Activated CD8-positive, alpha-beta memory T cell treated with anti-CD3 and anti-CD28 coated beads for 24 hours (primary cell): ENCODE measurements at places on chromosomes 16 and 17.

DNA sequence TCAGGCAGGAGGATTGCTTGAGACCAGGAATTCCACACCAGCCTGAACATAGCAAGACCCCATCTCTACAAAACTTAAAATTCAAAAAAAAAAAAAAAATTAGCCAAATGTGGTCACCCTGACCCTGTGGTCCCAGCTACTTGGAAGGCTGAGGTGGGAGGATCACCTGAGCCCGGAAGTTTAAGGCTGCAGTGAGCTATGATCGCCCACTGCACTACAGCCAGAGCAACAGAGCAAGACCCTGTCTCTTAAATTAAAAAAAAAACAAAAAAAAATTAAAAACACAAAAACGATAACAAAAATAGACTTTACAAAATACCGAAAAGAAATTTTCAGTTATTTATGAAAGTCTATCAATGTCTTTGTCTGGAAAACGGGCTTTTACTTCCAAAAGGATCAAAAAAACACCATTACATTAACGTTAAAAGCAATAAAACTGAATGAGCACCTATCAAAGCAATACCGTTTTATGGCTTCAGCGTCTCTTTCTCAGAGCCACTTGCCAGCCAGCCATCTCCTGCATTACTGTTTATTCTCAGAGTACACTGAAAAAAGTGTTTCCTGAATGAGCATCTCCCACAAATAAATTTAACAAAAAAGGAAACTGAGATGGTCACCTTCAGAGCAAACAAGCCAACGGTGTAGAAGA lies 6.1 kb downstream of the USP7 start:
- DNase-seq = no peak

GRCh38 chr16:27181019-27181790 lies 22.1 kb upstream of the KDM8 start:
- DNase-seq = no peak

DNA sequence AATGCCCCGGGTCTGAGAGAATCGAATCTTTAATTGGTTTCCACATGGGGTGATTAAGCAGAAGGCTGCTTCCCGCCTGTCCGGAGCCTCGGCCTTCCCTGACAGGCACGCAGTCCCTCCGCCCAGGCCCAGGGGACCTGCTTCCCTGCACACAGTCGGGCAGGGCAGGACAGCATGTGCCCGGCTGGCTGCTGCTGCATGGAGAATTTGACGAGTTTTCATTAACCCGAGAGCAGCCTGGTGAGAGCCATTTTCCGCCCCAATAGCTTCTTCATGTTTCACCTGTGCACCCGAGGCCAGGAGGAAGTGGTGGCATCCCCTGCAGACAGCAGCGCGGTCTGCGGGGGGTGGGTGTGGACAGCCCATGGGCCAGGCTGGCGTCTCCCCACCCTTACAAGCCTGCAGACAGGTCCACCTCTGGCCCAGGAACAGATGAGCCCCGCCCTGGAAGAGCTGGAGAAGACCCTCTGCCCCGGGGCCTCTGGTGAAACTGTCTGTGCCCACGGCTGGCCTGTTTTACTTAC lies 67.0 kb downstream of the KLHDC4 start:
- no peak for DNase-seq

- no peak for DNase-seq
Observed at GRCh38 chr16:84774810-84775209, 45.0 kb upstream of the CRISPLD2 start.

DNA sequence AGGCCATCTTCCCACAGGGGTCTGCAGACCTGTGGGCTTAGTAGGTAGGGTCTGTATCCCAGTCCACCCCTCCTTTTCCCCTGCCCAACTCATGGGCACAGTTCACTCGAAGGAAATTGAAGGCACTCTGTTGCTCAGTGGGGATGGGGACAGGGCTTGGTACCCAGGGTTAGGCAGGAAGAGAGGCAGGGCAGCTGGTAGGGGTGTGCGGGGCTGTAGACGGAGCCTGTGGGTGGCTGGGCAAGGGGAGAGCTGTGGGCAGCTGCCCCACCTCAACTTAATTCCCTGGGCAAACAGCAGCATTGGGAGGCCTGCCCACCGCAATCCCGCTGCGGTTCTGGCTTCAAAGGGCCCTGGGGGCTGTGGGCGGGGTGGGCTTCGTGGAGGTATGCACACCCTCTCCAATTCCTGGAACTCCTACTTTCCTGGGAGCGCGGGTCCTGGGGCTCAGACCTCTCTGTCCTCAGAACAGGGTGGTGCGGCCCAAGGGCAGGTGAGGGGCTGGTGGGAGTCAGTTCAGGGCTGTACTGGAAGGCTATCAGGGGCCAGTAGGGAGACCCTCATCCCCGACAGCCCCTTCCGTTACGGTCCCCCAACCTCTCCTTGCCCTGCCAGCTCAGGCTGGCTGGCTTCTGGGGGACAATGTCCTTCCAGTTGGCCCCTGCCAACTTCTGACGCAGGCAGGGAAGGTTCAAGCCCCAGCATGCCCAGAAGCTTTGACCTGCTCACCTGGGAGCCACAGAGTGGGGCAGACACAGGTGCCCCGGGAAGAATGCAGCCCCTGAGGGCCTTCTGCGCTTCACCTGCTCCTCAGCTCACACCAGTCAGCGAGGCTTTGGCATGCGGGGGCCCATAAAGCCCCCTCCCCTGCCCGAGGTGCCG lies 9.1 kb downstream of the FOXJ1 start:
- no peak for DNase-seq

GRCh38 chr16:1298406-1298805 lies 11.0 kb upstream of the UBE2I start:
- no peak for DNase-seq

DNA sequence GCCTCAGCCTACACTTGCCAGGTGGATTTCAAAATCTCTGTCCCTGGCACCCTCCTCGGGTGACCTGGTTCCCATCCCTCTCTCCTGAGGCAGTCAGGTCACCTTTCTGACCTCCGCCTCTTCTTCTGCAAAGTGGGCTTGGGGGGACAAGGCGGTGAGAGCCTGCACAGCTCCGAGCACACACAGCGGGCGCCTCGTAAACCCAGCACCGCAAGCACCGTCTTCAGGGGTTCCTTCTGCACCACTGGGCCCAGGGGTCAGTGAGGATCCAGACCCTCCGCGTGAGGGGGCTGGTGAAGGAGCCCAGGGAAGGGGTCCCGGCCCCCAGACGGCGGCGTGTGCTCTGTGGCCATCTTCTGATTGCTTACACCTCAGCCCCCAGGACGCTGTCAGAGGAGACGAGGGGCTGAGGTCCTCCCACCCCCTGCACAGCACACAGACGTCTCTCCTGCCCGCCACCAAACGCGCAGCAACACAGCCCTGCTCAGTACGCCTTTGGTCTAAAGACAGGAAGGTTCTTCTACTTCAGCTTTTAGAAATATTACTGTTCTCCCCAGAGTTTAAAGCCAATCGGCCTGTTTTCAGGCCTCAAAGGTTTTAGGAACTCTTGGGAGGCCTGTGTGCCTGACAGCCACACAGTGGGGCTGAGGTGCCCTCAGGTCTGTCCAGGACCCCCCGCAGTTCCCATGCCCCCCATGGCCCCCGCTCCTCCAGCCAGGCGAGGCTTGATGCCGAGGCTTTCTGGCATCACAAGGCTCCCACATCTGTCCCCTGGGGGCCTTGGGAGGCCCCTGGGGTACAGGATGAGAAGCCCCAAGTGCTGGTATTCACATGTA lies 2.7 kb downstream of the CBFA2T3 start:
- no peak for DNase-seq

DNA sequence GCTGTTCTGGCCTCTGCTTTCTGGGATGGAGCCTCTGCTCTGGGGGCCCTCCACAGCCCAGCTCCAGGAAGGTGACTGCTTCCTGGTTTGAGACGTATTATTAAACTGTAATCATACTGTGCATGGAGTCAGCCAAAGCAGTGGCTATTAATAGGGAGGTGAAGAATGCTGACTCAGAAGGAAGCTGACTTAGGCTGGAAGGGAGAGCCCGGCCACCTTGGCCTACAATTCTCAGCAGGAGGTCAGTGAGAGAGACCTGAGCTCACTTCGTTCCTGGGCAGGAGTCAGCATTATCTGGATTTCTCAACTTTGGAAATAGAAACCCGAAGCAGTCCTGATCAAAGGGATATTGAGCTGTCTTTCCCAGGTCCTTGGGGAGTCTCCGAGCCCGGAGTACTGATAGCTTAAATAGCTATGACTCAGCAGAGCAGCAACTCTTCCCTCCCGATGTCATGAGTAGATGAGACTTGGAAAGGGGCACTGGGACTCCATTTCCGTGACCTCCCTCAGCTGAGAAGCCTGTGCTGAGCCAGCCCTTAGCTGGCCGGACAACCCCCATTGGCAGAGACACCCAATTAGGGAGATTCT lies 91.8 kb downstream of the YPEL2 start:
- no peak for DNase-seq

DNA sequence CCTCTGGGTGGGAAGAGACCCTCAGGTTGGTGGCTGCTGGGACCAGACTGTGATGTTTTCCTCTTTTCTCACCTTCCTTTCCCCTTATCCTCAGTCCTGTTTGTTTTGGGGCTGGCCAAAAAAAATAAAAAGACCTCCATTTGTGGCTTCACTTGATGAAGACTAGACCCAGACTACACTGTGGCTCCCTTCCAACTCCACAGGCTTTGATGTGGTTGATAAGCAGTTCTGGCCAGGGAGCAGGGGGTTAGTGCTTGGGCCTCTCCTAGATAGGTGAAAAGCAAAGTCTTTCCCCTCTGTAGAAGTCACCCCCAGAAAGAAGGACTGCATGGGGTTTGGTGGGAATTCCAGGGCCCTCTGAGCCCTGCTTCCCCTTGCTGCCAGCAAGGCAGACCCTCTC lies 11.2 kb upstream of the ADAM11 start:
- no peak for DNase-seq

- DNase-seq = no peak
Observed at GRCh38 chr17:1746975-1747543, 4.4 kb downstream of the SERPINF2 start.

DNA sequence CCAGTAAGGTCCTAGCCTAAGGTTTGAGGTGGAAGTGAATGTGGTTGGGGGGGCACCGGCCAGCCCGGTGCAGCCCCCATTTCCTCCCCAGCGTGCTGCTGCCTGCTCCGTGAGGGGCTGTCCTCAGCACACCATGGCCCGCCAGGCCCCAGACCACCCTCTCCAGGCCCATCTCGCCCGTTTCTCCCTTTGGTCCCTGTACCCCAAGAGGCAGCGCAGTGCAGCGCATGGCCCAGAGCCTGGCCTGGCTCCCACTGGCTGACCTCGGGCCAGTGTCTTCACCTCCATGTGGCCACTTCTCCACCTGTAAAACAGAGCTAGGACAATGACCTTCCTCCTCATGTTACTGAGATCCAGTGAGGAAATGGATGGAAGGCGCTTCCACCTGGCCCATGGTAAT lies 170.0 kb upstream of the GSE1 start:
- DNase-seq = no peak

DNA sequence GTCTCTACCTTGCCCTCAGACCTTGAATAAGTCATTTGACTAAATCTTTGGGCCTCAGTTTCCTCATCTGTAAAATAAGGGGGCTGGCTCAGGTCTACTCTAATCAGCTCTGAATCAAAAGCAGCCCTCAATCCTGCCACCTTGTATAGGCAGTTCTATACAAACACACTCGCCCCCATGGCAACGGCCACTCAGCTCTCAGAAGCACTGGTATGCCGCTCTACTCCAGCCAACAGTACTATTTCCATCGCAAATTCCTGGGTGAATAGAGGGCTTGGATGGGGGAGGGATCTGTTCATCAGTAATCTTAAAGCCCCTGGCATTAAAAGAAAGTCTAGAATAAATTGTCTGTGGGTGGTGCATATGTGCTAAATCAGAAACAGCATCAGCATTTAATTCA lies 21.2 kb upstream of the TAOK1 start:
- no peak for DNase-seq

DNA sequence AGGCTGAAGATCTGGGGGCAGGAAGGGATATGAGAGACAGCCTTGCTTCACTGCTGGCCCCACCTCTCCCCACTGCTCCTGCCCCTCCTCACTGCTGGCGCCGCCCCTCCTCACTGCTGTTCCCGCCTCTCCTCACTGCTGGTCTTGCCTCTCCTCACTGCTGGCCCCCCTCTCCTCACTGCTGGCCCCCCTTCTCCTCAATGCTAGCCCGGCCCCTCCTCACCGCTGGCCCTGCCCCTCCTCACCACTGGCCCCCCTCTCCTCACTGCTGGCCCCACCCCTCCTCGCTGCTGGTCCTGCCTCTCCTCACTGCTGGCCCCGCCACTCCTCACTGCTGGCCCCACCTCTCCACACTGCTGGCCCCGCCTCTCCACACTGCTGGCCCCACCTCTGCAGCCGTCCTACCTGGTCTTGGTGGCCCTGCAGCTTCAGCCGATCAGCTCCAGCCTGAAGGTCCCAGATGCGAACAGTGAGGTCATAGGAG lies 9.5 kb upstream of the PAM16 start:
- DNase-seq = no peak

DNA sequence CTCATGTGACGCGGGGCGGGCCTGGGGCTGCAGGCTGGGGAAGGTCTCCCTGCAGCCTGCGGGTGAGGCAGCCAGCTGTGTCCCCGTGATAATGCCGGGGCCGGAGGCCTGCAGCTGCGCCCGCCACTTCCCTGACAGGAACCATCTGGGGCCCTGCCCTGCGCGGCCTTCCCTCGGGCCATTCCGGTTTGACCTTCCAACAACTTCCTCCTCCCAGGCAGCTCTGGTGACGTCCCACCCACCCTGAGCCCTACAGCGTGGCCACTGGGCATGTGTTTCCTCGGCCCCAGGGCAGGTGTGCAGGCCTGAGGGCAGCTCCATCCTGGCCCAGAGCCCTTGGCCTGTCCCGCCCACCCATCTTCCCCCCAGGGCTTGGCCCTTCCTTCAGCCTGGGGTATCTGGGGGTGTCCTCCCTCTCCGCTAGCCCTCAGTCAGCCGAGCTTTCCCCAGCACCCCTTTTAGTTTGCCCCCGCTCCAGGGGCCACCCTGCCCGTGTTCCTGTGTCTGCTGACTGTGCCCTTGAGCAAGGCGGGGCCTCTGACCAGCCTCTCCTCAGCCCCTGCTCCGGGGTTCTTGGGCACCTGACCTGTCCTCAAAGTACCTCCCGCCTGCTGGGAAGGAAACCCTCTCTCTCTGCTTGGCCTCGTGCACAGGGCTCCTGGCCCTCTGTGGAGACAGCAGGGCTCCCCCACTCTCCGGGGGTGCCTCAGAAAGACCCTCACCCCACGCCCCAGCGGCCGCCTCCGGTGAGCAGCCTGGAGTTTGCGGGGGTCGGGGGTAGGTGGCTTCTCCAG lies at the start of gene CBFA2T3:
CBFA2T3 (minus strand) TSS at position 190 of the 794 bp plus-strand sequence. CDS start 400 bp downstream, outside the sequence.
- DNase-seq = no peak

GRCh38 chr16:4051591-4051990 lies 64.7 kb downstream of the ADCY9 start:
- no peak for DNase-seq

DNA sequence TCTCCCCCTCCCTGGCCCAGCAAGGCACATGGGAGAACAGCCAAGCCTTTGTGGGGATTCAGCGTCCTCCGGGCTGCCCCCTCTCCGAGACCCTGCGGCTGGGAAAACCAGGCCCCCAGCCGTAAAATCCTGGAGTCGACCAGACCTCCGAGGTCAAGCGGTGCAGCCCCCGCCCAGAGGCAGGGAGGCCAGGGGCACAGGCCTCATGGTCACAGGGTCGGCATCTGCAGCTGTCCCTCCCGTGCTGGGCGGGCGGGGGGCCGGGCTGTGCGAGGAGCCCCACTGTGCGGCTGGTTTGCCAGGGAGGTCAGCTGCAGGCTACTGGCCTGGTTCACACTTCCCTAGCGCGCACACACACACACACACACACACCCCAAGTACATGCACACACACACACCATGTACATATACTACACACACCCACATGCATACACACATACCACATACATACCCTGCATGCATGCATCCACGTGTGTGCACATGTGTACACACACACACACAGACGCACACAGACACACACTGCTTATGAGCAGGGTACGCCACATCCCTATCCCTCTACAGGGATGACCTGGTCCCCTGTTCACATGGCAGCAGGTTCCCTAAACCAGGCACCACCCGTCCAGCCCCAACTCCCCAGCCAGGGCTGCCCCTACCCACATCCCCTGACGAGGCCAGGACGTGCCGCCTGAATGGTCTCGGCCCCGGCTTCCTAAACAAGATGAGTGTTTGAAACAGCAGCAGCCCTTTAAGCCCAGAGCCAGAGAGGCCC lies 108.9 kb upstream of the CIBAR2 start:
- no peak for DNase-seq
